ENCODE measurements at places on chromosomes 5 and 9. TPM values are rescaled to one million over a fixed set of nuclear protein-coding genes. Genes with fewer than 3 reads are reported as not detected.

Gene SAXO1
- total RNA-seq: not detected

Gene C9orf152
- not detected for total RNA-seq

Gene KCNN2
- total RNA-seq: not detected

Gene TRIM14
- 79.7 TPM for total RNA-seq

Gene CFAP77
- total RNA-seq: not detected

Gene CNTNAP3
- total RNA-seq: not detected

Gene NUTM2F
- total RNA-seq: not detected

DNA sequence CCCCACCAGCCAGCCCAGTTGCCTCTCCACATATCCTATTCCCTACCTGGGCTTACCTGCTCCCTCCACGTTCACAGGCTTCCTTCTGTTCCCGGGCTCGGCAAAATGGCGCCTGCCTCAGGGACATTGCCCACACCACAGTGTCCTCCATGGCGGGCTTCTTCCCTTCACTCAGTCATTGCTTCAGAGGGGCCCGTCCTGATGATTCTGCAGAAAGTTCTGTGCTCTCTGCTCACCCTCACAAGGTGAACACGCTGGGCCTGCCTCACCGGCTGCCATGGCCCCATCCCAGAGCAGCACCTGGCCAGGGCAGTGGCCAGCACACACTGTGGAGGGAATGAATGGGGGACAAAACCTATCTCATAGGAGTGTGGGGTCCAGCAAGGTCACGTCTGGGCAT lies 313.0 kb downstream of the GADD45G start:
- no peak for DNase-seq

DNA sequence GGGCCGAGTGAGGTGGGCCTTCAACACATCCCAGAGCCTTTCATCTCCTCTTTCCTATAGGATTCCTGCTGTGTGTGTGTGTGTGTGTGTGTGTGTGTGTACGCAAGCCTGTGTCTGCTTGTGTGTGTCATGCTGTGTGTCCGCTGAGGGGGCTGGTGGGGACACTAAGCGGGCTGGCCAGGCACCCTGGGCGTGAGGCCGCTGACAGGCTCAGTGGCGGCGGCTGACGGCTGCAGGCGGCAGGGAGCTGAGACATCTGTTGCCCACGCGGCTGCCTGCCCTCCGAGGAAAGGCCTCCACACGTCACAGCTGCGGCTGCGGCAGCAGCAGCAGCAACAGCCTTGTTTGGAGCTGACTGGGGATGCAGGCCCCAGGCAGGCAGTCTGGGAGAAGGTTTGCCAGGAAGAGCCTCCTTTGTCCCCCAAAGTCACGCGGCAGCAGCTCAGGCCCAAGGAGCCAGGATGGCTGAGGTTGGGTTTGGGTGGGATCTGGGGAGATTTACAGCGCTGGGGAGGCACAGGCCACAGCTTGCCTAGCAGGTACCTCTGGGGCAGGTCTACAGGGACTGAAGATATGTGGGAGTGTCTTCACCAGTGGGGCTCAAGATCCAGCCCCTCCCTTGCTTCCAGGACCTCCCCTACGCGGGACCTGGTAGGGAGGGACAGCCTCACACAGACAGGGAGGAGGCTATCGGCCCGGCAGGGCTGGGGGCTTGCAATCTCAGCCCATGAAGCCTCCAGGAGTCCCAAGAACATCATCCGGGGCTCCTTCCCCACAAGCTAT lies 1.8 kb downstream of the PDLIM4 start:
- no peak for DNase-seq

- DNase-seq: no peak
Measured at GRCh38 chr9:85108746-85109145, 439.2 kb downstream of the NTRK2 start.

GRCh38 chr5:120256376-120256775 lies 207.7 kb upstream of the PRR16 start:
- DNase-seq: no peak

DNA sequence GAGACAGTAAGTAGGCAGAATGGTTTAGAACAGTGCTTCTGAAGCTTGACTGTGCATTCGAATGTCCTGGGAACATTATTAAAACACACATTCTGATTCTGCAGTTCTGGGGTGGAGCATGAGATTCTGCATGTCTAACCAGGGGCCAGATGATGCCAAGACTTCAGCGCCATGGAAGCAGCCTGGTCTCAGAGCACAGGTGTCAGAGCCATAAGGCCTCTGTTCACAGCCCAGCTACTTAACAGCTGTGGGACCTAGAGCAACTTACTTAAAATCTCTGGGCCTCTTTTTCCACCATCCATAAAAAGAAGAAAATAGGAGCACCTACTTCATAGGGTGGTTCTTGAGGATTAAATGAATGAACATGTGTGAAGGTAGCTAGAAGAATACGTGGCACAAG lies 84.0 kb downstream of the GNAQ start:
- no peak for DNase-seq

- DNase-seq: peak; percentile 69
Measured at GRCh38 chr5:170225326-170226128, 7.3 kb upstream of the C5orf58 start.

DNA sequence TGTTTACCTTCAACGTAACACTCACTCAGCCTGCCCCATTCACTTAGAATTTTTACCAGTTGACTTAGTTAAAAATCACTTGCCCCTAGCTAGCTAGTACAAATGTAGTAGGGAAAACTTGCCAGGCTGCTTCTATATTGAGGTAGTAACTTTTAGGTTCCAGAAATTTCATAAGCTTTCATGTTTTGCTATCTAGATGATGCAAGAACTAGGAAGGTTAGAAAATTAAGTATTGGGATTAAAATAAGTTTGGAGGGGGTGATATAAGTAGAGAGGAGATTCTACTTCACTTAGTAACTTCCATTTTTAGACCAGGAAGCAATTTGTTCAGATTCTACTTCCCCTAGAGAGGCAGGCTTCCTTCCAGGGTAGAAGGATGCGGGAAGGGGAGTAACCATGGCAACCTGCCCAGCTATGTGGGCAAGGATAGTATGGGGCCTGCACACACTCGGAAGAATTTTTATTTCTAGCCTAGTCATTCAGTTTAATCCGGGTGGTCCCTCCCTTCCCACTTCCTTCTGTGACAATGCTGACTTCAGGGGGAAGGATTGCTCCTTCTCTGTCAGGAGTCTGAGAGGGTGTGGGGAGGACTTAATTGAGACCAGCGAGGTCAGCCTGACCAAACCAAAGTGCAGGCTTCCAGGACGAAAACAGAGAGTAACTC lies 4.2 kb downstream of the DAB2 start:
- DNase-seq: no peak

All from naive thymus-derived CD4-positive, alpha-beta T cell (primary cell).